HFFc6 (cell line): ENCODE measurements at places on chromosomes 1 and 21. TPM values are rescaled to one million over a fixed set of nuclear protein-coding genes. Genes with fewer than 3 reads are reported as not detected.

- DNase-seq = no peak
Measured at GRCh38 chr1:24051206-24051945, 60.6 kb downstream of the MYOM3 start.

Gene LCE2A
- 3.6 to 21.7 TPM (median 15.8 TPM) in 3 replicates for total RNA-seq

DNA sequence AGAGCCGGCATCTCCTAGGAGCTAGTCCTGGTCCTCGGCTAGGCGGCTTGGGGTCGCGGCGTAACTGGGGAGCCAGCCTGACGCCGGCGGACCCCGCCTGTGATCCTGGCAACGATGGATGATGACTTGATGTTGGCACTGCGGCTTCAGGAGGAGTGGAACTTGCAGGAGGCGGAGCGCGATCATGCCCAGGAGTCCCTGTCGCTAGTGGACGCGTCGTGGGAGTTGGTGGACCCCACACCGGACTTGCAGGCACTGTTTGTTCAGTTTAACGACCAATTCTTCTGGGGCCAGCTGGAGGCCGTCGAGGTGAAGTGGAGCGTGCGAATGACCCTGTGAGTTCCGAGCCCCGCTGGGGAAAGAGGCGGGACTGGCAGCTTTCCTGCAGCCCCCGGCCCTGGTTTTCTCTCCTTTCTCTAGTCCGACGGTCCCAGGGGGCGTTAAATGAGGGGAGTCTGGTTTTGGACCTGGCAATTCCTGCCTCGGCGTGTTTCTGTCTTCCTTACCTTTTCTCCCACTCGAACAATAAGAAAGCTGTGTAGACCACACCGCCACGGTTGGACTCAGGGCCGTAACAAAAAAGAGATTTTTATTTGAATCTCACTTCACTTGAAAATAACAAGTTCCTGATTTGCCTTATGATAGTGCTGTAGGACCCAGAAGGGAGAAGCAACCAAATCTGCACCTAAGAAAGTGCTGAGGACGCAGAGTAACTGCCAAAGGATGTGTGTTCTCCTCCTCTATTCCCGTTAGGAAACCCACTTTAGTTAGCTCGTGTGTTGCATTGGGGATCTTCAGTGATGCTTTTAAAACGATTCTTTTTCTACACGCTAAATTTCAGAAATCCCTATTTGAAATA is at the start of gene SPRTN:
TSS of gene SPRTN (plus strand) at position 24 of the 859 bp plus-strand sequence. CDS start at position 115, 91 bp downstream.
- DNase-seq = no peak

Gene GBP2
- 0.31 to 0.56 TPM (median 0.39 TPM) in 3 replicates for total RNA-seq

Gene TM2D1
- total RNA-seq = 40.7 to 53.4 TPM (median 49.3 TPM) in 3 replicates

- DNase-seq = no peak
Measured at GRCh38 chr1:17892225-17892624, 137.1 kb downstream of the ACTL8 start.

DNA sequence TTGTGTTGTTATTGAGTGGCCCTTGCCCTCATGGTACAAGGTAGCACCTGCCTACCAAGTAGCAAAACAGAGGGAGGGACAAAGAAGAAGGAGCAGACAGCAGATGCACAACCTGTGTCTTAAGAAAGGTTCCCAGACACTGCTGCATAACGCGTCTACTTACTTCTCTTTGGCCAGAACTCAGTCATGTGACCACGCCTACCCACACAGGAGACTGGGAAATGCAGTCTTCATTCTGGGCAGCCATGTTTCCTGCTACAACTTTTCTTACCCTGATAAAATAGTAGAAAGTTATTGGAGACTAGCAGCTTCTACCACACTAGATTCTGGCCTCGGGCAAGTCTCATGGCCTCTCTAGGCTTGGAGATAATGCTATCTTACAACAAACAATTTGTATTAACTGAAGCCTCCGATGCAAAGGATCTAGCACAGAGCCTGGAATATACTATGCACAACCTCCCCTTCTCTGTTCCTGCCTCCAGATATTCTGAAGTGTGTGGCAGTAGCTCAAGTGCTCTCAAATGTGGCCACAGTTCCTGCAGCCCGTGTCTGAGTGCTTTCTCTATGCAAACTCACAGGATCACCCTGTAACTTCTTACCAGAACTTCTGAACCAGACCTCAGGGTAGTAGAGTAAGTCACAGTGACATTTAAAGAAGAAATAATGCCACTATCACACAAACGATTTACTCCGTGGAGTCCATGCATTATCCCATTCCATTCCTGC is 34.1 kb upstream of the BTG2 start:
- peak; percentile 70 for DNase-seq

DNA sequence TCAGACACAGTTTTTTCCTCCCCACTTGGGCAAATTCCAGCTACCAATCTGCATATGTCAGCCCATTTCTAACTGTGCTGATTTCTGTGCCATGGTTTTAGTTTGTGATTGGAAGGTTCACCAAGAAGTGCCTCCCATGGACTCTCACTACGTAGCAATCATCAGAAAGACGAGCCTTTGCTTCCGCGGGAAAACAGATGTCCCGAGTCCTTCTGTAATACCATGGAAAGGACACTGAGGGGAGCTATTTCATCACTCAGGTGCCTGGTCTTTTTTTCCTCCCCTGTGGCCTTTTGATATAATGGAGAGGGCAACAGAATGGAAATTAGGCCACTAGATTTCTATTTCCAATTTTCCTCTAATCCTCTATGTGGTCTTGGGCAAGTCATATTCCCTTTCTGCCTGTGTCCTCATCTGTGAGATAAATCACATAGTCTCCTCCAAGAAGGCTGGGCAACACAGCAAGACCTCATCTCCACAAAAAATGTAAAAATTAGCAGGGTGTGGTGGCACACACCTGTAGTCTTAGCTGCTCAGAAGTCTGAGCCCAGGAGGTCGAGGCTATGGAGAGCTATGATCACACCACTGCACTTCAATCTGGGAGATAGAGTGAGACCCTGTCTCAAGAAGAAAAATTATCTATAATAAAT is 24.8 kb downstream of the LEMD1 start:
- DNase-seq = peak; percentile 13

Gene CHIT1
- not detected in 2 replicates for total RNA-seq

DNA sequence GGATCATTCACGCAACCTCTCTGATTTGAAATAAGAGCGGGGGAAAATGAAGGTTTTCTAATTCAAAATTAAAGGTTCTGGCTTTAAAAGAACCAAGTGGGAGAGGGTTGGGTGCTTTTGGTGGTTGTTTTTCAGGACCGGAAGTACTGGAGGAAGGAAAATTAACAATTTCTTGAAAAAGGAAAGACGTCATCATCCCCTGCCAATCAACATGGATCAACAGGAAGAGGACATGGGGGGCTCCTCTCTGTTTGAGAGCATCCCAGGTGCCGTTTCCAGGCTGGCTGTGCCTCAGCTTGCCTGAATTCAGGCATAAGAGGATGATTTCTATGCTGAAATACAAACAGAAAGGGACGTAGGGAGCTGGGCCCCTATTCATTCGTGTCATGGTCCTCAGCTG is 21.6 kb upstream of the NID1 start:
- no peak for DNase-seq

Gene DMRTA2
- total RNA-seq = not detected in 3 replicates

DNA sequence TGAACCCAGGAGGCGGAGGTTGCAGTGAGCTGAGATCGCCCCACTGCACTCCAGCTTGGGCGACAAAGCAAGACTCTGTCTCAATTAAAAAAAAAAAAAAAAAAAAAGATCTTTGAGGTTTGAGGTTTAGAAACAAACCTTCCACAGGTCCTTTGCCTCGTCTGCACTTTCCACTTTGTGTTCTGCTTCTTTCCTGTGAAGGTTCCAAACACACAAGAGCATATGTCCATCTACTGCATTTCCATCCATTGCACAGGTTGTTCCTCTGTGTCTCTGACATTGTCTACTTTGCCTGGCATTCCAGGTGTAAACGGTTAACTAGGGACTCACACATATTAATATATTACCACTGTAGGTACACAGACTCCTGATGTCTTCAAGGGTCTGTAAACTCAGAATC is 40.1 kb downstream of the DSTYK start:
- DNase-seq = no peak

DNA sequence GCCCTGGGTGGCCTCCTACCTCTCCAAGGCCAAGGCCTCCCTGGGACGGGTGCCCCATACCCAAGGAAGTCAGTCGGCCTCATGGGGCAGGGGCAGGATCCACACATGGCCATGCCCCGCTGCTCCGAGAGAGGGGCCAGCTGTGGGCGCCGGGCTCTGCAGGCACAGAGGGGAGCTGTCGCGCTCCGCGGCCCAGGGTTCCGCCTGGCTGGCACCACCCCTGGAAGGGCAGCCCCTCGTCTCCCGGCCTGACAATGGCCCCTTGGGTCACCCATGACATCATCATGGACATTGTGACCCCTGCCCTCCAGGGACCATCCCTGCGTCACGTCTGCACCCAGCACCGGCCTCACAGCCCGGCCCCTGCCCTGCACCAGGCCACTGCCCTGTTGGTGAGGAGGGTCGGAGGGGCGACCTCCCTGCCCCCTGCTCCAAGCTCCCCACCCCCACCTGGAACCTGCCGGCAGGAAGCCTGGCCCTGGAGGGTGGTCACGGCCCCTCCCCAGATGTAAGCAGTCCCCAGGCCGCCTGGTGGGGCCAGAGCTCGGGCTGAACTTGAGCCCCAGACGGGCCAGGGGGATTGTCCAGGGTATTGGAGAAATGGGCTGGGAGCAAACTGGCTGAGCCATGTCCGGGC is 5.8 kb downstream of the TTLL10 start:
- DNase-seq = no peak

- no peak for DNase-seq
Measured at GRCh38 chr1:240462766-240463395, 149.1 kb downstream of the GREM2 start.
